CD4-positive, alpha-beta memory T cell (primary cell): ENCODE measurements at places on chromosomes 12 and 14. TPM values are rescaled to one million over a fixed set of nuclear protein-coding genes. Genes with fewer than 3 reads are reported as not detected.

- no peak for DNase-seq
These were observed 10.5 kb upstream of the PRMT5 start for GRCh38 chr14:22939684-22940083.

The NID2 gene
- total RNA-seq = not detected

DNA sequence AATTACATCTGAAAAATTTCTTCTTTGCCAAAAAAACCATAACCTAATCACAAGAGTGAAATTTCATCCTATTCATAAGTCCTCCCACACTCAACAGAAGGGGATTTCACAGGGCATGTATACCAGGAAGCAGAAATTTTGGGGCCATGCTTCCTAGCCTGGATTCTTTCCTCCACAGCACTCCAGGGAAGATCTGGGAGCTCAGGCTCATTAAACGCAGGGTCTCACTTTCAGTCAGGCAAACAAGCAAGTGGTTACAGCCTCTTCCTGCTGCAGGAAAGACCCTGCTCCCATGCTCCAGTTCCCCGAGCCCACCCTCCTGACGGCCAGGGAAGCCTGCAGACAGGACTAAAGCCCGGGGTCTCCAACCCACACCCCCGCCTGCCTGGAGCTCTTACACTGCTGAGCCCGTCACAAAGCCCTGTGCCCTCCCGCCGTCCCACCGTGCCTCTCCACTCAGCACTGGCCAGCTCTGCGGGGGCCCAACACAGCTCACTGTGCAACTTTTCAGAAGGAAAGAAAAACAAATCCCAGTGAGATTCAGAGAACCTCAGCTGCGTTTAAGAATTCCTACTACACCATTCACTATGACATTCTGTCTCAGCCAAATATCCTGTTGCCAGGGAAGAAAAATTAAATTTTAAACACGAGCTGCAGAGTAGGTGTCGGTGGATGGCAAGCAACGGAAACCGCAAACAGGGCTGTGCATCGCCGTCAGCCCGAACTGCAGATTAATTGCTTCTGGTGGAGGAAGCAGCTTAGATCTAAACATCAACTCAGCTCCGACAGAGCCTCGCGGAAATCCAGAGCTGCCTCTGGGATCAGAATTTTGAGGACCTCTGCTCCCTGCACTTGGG is 106.7 kb upstream of the SFSWAP start:
- DNase-seq = peak; percentile 65

The RTRAF gene
- 105 TPM for total RNA-seq

DNA sequence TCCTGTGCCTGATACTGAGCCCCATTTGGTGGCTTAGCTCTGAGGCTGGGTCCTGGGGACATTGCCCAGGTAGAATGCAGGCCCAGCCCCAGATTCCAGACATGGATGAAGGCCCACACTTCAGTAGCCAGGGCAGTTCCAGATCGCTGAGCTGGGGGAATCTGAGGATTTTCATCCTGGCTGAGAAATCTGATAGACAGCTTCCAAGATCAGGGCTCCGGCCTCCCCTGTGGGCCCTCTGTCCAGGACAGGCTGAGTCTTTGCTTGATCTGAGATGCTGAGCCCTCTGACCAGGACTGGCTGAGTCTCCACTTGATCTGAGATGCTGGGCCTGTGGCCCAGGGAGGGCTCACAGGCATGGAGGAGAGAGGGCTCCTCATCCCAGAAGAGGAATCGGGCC is 3.3 kb upstream of the RASAL1 start:
- DNase-seq = no peak

The MAPKAPK5 gene
- 68.1 TPM for total RNA-seq

GRCh38 chr14:24194186-24194872 is 912 bp downstream of the TM9SF1 start:
- DNase-seq = no peak

DNA sequence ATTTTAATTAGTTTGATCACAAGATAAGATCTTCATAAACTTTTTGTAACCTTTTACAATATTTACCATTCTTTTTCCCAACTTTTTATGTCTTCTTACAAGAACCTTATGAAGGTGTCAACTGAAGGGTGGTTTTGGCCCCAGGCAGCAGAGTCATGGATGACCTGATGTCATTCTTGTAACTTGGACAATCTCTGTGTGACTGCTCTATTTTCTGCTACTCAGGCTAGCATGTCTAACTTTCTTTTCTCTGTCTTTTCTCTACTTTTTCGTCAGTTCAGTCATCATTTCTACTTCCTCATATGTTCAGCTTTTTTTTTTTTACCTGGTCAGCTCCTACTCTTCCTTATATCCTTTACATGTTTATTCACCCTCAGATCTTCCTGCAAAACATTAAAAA is 150.7 kb upstream of the PTPRQ start:
- DNase-seq = no peak

The PLXNC1 gene
- 26.4 TPM for total RNA-seq
